ENCODE measurements at places on chromosomes 12 and 14. TPM values are rescaled to one million over a fixed set of nuclear protein-coding genes. Genes with fewer than 3 reads are reported as not detected.

Gene SLC39A2
- not detected for total RNA-seq

- DNase-seq = no peak
Measured at GRCh38 chr12:39048395-39048794, 143.0 kb upstream of the CPNE8 start.

- no peak for DNase-seq
Measured at GRCh38 chr14:80805136-80805535, 136.4 kb downstream of the CEP128 start.

Gene CACNA1C
- 165 TPM for total RNA-seq

GRCh38 chr12:53756300-53757100, 4.7 kb upstream of the CISTR start:
- DNase-seq = no peak

DNA sequence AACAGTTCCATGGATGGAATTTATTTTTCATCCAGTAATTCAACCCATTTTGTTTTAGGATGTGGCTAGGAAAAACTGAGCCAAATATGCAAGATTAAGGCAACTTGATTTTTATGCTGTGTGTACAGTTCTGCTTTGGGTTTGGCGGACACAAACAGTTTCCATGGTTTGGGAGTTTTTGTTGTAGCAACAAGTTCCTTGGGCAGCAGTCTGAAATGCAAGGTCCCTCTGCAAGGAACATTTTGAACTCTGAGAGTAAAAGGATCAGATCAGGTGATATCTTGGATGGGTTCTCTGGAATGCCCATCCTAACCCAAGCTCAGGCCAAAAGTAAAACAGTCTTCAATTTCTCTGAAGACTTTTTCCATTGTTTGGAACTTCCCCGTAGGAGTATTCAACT, 161.2 kb downstream of the TMX1 start:
- DNase-seq = no peak

- DNase-seq = no peak
Measured at GRCh38 chr12:64716371-64716770, 42.8 kb downstream of the GNS start.

GRCh38 chr12:71947645-71948105, 9.0 kb downstream of the TPH2 start:
- no peak for DNase-seq

GRCh38 chr12:19411234-19412204, 27.8 kb upstream of the AEBP2 start:
- DNase-seq = no peak

DNA sequence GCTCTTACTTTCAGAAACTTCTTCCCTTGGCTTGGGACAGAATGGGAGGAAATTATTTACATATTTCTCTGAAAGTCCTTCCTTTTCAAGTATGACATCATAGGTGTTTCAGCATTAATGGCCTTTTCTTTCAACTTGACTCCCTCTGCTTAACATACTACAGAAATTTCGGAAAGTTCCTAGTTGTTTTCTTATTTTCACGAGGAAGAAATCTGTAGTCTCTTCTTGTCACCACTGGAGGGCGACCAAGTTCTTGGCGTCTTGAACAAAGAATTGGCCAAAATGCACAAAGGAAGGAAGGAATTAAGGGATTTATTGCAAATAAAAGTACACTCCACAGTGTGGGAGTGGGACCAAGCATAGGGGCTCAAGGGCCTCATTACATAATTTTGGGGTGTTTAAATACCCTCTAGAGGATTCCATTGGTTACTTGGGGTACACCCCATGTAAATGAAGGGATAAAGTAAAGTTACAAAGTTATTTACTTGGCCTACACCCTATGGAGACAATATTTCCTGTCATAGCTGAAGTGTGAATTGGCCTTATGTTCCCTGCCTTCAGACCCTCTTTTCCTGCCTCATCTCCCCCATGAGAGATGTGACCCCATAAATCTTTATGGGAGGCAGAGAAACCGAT, 70.4 kb downstream of the RPL10L start:
- DNase-seq = no peak

DNA sequence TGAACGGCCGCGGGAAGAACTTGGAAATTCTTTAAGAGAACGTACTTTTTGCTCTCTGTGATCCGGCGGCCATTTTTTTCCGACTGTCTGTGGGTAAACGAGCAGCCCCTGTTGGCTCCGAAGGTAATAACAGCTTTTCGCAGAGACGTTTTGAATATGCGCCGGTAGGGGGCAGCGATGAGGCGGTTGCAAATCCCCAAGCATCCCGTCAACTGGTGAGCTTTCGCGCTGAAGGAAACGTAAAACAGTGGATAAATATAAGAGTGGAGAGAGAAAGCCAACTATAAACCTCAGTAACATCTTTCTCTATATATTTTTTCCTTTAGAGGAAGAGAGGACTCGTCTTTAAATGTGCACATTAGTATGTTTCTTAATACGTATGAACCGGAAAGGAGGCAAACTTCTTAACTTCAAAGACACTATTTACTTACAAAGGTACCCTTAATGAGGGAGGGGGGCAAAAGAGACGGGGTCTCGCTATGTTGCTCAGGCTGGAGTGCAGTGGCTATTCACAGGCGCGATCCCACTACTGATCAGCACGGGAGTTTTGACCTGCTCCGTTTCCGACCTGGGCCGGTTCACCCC, 9.6 kb upstream of the NEMF start:
- peak; percentile 95 for DNase-seq

Gene GALNT8
- 1.8 TPM for total RNA-seq

DNA sequence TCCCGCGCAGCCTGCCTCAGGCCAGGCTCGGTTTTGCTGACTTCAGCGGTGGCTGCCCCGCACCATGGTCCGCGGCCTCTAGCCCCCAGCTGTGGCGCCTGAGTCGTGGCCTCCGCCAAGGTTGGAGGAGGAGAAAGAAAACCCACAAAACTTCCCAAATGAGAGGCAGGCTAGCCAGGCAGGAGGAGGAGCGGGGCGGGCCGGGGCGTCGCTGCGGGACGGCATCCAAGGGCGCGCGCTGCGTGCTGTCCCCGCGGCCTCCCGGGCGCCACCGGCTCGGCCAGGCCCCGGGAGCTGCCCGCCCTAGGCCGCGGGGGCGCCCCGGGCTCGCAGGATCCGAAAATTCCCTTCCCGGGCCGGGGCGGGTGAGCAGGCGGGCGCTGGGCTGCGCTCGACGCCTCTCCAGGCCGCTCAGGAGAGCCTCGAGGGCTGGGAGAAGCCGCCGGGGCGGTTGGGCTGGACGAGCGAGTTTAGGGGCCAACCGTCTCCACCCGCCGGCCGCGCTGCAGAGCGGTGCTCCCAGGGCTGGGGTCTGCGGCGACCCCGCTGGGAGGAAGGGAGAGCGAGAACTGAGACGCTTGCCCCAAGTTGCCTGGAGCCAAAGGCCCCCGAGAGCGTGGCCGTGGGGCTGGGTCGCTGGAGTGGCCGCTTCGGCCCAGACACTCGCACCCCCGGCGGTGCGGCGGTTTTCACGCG, at the start of gene EFS:
EFS (minus strand) TSS at position 137 of the 696 bp plus-strand sequence. CDS start 147 bp downstream, outside the sequence.
- no peak for DNase-seq

Gene KRT85
- total RNA-seq = not detected

DNA sequence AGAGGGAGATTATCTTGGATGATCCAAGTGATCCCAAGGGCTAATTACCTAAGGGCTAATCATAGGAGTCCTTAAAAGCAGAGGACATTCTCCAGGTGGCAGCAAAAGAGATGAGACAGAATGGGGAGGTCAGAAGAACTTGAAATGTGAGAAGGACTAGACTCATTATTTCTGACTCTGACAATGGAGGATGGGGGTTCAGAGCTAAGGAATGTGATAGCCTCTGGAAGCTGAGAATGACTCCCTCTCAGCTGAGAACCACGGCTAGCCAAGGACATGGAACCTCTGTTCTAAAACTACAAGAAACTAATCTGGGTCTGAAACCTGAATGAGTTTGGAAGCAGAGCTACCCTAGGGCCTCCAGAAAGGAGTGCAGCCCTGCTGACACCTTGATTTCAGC, 35.6 kb upstream of the ANKS1B start:
- no peak for DNase-seq

Gene TCTN2
- 4.6 TPM for total RNA-seq

Gene OTOGL
- total RNA-seq = 0.71 TPM

All from sigmoid colon (tissue), 7 donors.